ENCODE measurements at places on chromosomes 12 and 14. TPM values are rescaled to one million over a fixed set of nuclear protein-coding genes. Genes with fewer than 3 reads are reported as not detected.

Gene KRT79
- total RNA-seq: not detected

Gene BCL7A
- 0.29 TPM for total RNA-seq

Gene FITM1
- total RNA-seq: not detected

Gene HPD
- total RNA-seq: 2.8 TPM

Gene GPR84
- total RNA-seq: not detected
